ENCODE measurements at places on chromosomes 3 and 15.

DNA sequence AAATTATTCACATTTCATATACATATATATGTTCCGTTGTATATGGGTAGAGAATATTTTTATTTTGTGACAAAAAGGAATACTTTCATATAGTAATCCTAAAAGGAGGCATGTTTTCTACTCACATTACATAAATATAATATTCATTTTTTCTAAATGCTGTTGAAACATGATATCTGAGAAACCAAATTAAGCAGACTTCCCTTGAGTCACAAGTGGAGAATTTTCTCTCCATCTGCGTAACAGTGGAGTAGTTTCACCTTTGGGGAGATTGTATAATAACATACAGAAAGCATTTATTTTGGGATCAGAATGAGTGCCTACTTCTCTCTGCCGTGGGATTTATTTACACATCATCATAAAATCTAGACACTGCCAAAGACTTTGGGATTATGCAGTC, 849.8 kb downstream of the NSUN3 start:
- DNase-seq = no peak

GRCh38 chr3:11363715-11364114, 91.5 kb downstream of the ATG7 start:
- no peak for DNase-seq

- DNase-seq = no peak
Observed at GRCh38 chr3:111784001-111784400, 75.1 kb upstream of the PHLDB2 start.

DNA sequence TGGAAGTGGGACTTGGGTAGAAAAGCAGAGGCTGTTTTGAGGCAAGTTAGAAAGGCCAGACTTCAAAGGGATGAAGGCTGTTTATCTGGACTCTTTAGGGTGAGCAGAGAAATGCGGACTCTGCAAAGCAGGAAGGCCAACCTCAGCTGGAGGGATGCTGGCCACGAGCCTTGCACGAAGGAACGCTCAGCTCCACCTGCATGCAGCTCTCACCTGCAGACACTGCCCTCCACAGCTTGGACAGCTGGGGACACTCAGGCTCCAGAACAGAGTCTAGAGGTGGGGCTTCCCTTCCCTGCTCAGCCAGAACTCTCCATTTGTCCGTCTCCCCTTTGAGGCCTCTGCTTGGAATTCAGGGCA, 229.7 kb downstream of the ADAMTS17 start:
- DNase-seq = no peak

DNA sequence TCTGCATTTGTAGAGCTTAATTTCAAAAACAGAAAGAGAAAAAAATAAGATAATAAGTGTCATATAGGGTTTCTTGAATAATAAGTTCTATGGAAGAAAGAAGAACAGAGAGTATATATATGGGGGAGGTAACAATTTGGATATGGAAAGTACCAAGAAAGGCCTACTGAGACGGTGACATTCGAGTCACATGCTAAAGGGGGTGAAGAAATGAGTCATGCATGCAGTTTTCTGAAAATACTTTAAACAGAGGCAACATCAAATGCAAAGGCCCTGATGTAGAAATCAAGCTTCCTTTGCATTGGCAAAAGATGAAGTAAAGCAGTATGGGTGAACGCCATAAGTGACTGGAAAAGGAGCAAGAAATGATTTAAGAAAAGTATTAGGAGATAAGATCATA, 371.6 kb upstream of the ZNF385D start:
- no peak for DNase-seq

GRCh38 chr3:98171071-98171470, 4.6 kb downstream of the OR5H15 start:
- DNase-seq = no peak

- no peak for DNase-seq
Observed at GRCh38 chr3:195903950-195904290, 4.4 kb downstream of the TNK2 start.

- DNase-seq = peak; percentile 51
Observed at GRCh38 chr3:105837143-105837740, 31.6 kb downstream of the CBLB start.

- DNase-seq = no peak
Observed at GRCh38 chr3:184168363-184169120, 6.1 kb upstream of the AP2M1 start.

DNA sequence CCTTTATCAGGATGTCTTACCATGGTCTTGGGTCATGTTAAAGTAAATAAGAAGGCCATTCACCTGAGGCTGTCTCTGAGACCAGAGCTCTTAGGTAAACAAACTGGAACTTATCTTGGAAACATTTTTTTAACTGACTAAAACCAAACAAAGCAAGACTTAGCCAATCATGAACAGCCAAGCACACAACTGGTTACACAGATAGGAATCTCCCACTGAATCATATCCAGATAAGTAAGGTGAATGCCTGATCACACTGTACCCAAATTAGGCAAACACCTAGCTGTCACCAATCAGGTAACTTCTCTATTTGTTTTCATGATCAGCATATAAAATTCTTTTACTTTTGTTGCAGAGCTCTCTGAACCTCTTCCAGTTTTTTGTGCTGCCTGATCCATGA, 205.4 kb downstream of the CNTN3 start:
- no peak for DNase-seq

GRCh38 chr3:43919029-43919428, 228.3 kb downstream of the ABHD5 start:
- no peak for DNase-seq

DNA sequence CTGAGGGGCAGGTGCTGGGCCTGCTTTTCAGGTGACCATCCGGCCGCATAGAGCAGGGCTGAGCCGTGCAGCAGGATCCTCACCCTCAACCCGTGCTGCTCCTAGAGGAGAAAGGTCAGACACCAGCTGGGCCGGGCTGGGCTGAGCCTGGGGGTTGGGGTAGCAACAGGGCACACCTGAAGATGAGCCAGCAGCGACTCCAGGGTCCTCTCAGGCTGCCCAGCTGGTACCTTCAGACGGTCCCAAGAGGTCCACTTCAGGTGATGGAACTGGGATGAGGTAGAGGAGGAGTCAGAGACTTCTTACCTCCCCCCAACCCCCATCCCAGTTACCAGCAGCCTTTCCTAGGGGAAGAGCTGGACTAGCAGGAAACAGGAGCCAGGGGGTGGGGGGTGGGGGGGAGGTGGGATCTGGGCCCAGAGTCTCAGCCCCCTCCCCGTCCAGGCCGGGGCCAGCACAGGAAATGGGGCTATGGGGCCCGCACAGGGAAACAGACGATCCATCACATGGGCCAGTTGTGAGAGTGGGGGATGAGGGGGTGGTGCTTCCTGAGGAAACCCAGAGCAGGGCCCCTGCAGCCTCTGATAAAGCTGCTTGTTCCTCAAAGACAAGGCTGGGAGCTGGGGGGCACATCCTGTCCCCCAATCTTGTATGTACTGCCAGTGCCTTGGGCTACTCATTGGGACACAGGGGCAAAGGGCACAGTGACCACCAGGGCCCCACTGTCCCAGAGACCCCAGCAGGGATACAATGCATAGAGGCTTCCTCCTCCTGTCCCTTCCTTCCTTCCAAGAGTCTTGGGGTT, 3.0 kb downstream of the INKA1 start:
- no peak for DNase-seq

GRCh38 chr3:64109438-64109837, 86.1 kb upstream of the PSMD6 start:
- DNase-seq = no peak

DNA sequence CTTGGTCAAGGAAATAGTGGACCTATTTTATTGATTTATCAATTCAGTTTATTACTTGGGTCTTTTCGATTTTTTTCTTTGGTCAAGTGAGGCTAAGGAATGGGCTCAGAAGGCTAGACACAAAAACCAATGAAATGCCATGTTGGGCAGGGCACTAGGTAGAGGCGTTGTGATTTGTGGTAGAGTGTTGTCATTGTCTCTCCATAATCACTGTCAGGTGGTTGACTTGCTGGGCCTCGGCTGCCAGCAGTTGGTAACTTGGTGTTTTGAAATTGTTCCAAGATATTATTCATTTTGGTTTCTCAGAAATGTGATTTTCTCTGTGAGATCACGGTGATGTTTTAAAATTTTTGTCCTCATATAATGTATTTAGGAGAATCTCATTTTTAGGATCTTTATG, 173.6 kb downstream of the KLHL25 start:
- no peak for DNase-seq

GRCh38 chr3:84245789-84246188, 713.0 kb upstream of the CADM2 start:
- no peak for DNase-seq

GRCh38 chr3:41094351-41094750, 105.0 kb upstream of the CTNNB1 start:
- no peak for DNase-seq

GRCh38 chr15:100696452-100696851, 94.1 kb downstream of the ASB7 start:
- DNase-seq = no peak

DNA sequence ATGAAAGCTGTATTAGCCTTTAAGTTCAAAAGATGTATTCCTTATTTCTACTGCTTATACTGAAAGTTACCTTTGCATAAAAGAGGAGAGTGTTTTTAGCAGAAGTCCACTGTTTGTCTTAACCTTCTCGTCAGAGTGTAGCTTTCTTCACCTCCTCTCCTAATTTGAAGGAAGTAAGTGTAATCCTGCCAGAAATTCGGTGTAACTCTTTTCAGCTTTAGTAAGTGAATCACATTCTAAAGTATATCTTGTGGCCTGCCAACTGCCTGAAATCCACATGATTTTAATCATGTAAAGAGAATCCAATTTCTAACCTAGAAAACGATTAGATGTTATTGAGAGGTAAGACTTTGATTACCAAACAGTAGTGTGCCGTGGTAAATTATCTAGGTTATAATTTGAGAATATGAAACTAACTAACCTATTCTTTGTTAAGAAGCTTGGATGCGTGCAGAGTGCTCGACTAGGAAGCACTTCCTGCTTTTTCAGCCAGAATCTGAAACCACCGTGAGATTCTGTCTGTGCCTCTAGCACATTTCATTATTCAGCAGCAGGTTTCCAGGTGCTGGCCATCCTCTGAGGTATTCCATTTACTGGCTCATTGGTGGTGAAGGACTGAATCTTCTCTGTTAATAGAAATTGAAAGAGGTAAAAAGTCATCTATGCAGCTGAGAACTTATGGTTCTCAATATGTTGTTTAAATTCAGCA, 7.5 kb downstream of the GYG1 start:
- no peak for DNase-seq

- no peak for DNase-seq
Observed at GRCh38 chr3:30289766-30290165, 316.6 kb upstream of the TGFBR2 start.

GRCh38 chr15:57036352-57036751, 117.9 kb downstream of the TCF12 start:
- no peak for DNase-seq

DNA sequence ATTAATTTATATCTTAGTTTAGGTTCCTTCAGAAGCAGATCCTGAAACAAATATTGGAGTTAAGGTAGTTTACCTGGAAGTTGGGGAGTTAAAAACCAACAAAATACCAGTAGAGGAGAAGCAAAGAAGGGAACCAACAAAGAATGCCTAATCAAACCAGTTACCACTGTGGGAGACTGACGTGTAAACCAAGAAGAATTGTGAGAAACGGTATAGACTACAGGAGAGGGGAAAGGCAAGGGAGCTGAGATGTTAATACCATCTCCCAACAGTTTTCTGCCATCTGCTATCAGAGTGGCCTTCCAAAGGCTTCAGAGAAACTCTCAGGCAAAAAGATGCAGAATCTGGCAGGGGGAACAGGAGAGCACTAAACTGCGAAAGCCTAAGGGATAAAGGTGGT, 53.5 kb downstream of the BFSP2 start:
- DNase-seq = no peak

DNA sequence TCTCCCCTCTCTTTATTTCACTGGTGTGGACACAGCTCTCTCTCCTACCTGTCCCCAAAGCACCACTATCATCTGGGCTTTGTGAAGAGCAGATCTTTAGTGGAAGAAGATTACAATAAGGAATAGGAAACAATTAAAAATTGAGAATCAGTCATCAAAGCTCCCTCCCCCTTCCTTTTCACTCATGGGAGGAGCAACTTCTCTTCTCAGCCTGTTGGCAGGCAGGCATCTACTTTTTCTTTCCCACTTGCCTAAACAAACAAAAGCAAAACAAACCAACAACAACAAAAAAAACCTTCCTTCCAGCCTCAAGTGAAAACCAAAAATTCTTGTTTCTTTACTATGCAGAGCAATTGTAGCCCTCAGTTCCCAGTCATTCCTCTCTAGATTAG, 125.5 kb upstream of the BHLHE40 start:
- no peak for DNase-seq

DNA sequence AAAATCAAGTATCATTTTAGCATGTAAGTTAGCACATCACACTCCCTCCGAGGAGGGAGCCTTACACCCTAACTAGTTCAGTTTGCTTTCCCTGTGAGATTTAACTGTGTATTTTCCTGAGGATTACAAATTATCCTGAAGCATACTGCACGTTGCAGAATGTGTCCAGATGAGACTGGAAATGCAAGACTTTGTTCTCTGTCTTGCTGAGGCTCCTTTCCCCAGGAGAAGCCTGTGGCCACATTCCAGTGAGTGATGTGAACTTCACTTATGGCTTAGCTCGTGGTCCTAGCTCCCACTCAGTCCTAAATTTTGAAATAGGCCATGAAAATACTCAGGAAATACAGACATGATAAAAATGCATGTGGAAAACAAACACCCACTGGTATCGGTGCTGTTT, 23.7 kb downstream of the PDZRN3 start:
- no peak for DNase-seq

DNA sequence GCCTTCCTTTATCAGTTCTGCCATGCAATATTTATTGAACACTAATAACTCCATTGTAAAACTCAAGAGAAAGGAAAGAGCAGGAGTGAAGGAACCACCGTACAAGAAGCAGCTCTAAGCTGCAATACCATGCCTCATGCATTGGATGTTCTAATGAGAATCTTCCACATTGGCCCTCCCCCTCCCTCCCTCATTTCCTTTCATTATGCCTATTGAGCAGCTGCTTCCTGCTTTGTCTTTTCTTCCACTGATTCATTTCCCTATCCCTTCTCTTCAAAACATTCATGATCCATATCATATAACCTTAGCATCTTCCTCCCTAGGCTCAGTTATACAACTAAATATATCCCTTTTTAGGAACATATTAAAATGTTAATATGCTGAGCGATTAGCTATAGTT, 698.7 kb upstream of the GOLIM4 start:
- DNase-seq = no peak

All from T-helper 1 cell (primary cell).